Urinary bladder (tissue), 4 donors: ENCODE measurements at places on chromosomes 6 and 20. TPM values are rescaled to one million over a fixed set of nuclear protein-coding genes. Genes with fewer than 3 reads are reported as not detected.

The ANGPT4 gene
- 0.21 TPM for total RNA-seq

GRCh38 chr20:59996108-59996507 lies 37.9 kb downstream of the CDH26 start:
- no peak for DNase-seq

DNA sequence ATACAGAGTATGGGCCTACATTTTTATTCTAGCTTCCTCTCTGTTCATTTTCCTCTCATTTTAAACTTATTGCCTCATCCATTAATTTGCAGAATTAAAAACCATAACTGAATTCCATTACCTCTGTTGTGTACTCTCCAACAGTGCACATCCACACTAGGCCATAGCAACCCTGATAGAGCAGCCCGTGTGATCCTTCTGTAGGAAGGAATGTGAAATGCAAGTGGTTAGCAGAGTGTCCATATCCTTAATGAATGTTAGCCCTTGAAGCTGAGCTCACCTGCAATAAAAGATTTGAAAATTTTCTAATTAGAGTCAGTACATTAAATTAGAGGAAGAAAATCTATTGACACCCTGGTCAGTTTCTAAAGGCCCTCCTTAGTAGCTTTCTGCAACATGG lies 6.5 kb upstream of the GRIK2 start:
- no peak for DNase-seq

DNA sequence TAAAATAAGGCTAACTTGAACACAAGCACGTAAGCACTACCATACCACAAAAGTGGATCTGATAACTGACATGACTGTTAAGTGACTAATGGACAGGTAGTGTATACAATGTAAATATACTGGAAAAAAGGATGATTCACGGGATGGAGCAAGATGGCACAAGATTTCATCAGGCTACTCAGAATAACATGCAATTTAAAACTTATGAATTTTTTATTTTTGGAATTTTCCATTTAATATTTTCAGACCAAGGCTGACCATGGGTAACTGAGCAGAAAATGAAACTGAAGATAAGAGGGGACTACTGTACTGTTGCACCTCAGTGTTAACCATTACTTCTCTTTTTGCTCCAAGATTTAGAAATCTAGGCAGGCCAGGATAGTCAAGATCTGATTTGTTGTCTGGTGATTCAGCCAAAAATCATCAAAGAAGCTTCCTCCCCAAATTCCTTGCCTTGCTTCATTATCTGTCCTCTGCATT lies 45.4 kb downstream of the TPBG start:
- no peak for DNase-seq

The NELFE gene
- total RNA-seq: 39.8 TPM

GRCh38 chr20:29878281-29878741 lies 1379.2 kb upstream of the DEFB115 start:
- no peak for DNase-seq

The CNBD2 gene
- total RNA-seq: 1.9 TPM

DNA sequence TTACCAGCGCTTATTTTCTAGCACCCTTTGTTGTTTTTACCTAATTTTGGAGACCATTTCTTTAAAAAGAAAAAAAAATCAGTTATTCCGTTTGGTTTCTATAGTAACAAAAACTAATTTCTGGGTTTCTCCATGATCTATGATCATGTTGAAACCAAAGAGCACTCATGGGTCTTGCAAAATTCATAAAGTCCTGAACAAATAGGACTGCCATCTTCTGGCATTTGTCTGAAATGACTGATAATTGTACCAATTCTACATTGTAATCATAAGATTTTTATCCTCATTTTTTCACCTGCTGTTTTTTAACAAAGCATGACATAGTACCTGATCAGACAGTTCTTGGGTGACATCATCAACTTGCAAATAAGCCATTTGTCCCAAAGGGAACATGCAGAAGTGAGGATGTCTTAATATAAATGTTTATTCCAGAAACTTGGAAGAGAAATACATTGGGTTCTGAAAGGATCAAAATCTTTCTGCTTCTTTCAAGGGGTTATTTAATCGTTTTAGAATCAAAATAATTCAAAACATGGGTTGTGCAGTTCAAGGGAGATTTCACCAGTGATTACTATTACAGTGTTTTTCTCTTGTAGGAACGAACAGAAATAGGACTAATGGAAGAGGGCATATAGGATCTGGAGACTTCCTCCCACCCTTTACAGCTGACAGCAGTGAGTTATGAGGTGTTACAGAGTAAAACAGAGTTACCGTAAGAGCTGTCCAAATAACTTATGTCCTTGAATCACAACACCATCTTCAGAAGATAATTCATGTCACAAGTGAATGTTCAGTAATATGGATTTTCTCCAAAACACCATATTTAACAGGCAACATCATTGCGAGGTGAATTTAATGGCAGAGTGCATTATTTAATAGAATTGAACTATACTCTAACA lies 87.1 kb upstream of the GJE1 start:
- DNase-seq: no peak

DNA sequence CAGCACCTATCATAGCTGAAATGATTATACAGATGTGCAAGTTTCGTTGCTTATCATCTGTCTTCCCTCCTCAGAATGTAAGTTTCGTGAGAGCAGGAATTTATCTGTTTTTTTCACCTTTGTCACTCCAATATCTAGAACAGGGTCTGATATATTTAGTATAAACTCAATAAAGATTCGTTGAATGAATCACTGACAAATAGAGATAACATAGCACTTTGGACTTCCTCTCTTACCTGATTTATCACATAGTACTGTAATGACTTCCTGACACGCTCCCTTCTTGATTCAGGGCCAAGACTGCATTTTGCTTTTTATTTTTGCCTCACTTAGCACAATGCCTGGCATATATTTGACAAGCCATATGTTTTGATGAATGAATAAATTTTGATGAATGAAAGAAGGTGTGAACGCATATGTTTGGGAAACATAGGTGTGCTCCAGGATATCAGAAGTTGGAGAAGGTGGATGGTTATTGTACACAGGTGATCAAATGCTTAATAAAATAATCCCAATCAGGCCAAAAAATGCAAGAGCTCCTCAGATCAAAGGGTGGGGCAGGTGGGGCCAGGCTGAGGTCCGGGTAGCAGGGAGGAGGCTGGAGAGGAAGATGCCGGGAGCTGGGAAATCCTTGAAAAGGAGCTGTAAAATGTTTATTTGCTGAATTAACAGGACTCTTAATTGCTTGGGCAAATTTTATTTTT lies 33.0 kb downstream of the PIM1 start:
- no peak for DNase-seq

The TBC1D32 gene
- 62.8 TPM for total RNA-seq

DNA sequence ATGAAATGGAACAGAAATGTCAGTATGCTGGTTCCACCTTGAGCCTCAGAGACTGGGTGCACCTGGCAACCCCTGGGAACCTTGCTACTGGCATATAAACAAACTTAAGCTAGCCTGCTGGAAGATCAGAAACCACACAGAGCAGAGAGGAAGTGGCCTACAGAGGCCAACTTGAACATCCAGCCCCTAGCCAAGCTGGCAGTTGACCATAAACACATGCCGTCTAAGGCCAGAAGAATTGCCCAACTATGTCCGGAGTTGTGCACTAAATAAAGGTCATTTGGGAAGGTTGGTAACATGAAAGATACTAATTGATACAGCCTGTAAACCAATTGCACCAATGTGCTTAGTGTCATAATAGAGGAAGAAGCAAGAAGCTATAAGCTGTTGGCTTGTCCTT lies 266.6 kb upstream of the BTBD3 start:
- DNase-seq: no peak

The CCN6 gene
- total RNA-seq: not detected

- DNase-seq: no peak
Observed at GRCh38 chr6:155050311-155050710, 55.2 kb downstream of the TIAM2 start.

The TP53TG5 gene
- 0.69 TPM for total RNA-seq

DNA sequence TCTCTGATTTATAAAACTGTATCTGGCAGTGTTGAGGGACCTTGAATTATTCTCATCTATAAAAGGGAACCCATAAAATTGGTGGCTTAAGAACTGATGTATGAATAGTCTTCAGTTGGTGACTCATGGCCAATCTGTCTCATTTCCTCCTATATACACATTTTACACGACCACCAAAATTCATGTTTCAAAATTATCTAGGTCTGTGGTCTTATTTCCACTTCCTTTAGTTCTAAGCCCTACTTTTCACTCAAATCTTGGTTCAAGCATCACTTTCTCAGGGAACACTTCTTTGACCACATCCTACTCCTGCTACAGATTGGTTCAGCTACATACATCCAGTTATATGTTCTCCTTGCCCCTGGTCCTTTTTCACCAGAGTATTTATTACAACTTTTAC lies 18.6 kb upstream of the ENPP1 start:
- DNase-seq: no peak

DNA sequence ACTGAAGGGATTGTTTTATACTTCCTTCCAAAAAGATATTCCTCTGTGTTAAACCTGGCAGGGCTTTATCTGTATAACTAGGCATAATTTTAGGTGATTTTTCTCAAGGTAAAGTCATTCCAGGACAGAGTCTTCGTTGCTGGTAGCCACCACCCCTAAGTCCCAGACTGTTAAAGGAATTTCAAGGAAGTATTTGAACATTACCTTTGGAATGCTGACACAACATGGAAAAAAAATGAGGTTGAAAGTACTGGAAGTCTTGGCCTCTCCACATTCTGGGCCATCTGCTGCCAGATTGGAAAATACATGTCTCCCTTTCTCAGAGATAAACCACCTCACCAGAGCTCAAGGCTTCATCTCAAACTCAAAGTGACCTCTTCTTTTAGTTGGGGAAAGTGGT lies 27.0 kb upstream of the ETV7 start:
- DNase-seq: no peak

DNA sequence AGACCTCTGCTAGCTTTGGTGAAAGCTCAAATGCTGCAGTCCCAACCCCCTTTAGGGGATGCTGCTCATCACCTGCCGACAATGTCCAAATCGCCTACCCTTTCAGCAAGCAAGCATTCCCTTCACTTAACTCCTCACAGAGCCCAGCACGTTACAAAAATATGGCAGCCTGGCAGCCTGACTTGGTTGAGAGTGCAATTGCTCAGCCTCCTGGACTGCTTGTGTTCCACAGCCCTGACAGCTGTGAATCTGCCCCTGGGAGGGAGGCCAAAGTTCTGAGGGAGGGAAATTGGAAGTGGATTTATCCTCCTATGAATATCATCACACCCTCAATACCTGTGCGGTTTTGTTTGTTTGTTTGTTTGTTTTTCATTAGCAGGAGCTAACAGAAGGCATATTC lies 231.0 kb downstream of the HIVEP2 start:
- no peak for DNase-seq

GRCh38 chr6:162907876-162908481 lies 180.2 kb downstream of the PACRG start:
- DNase-seq: no peak

GRCh38 chr6:106444777-106445507 lies 84.4 kb downstream of the CRYBG1 start:
- no peak for DNase-seq
